Epithelial cell of proximal tubule (primary cell): ENCODE measurements at places on chromosomes 7 and 10. TPM values are rescaled to one million over a fixed set of nuclear protein-coding genes. Genes with fewer than 3 reads are reported as not detected.

STEAP1 gene
- 3.4 and 8.0 TPM in 2 replicates for total RNA-seq

GTF2I gene
- total RNA-seq = 84.1 and 101 TPM in 2 replicates

DNA sequence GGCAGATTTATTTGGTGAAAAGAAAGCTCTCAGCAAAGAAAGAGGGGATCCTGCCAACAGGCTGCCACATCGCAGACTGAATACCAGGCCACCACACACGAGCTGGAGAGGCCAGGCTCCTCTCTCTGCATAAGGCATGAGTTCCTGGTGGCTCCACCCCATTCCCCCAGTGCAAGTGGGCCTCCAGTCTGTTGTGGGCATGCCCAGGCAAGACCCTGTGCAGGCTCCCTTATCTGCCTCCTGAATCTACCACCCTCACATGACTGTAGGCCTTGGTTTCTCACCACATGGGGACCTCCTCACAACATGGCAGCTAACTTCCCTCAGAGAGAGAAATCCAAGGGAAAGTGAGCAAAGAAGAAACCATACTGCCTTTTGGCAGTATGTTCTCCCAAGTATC lies 26.7 kb upstream of the CUL1 start:
- no peak for DNase-seq

DNA sequence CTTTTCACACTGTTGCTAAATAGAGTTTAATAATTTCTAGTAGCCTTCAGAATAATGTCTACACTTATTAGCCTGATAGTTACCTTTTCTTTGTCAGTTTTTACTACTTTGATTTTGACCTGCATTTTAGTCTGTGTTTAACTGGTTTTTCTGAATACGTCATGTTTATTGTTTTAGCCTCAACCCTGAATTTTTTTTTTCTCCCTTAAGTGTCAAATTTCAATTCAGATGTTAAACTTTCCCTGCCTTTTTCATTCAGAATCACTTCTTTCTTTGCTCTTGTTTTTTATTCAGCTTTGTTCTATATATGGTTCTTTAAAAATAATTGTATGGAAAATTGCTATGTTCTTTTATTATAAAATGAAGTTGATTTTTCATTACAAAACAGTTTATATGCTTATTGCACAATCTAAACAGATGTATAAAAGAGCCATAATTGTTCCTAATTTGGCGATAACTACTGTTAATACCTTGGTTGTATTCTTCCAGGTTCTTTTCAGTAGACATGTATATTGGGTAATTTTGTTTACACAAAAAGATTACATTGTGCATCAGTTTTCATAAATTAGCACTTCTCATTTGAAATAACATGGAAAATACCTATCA lies 159.7 kb downstream of the ADK start:
- DNase-seq = no peak

DNA sequence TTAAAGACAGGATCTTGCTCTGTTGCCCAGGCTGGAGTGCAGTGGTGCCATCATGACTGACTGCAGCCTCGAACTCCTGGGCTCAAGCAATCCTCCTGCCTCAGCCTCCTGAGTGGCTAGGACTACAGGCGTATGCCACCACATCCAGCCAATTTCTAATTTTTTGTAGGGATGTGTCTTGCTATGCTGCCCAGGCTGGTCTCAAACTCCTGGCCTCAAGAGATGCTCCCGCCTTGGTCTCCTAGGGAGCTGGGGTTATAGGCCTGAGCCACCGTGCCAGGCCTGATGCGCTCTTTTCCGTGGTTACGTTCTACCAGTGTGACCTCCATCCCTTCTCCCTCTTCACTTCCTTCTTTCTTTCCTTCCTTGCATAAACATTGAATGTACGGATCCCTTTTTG lies 34.2 kb upstream of the IL15RA start:
- no peak for DNase-seq

GRCh38 chr10:97503406-97503805 lies 4.7 kb downstream of the UBTD1 start:
- no peak for DNase-seq
